ENCODE measurements at places on chromosomes 16 and 17. TPM values are rescaled to one million over a fixed set of nuclear protein-coding genes. Genes with fewer than 3 reads are reported as not detected.

DNA sequence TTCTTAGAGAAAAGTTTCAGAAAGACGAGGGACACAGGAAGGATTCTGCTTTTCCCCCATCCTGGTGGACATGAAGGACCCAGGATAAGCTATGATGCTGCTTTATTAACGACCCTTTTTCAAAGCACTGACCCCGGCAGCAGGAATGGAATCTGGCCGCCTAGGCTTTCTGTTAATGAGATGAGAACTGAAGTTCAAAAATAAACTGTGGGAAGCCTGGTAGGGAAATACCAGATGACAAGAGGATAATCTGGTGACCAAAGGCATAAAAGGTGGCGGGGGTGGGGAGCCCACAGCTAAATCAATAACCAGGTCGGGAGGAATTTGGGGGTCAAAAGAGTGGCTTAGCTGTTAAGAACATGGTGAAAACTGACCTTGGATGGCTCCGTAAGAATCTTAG lies 171.0 kb downstream of the XYLT1 start:
- no peaks in the 10 kb centered on the region for H3K27me3 ChIP-seq
- no peak overlapping the region for H3K4me3 ChIP-seq
- H3K27ac ChIP-seq: no peak overlapping the region
- peaks cover 35% of the 10 kb centered on the region for H3K4me1 ChIP-seq

DNA sequence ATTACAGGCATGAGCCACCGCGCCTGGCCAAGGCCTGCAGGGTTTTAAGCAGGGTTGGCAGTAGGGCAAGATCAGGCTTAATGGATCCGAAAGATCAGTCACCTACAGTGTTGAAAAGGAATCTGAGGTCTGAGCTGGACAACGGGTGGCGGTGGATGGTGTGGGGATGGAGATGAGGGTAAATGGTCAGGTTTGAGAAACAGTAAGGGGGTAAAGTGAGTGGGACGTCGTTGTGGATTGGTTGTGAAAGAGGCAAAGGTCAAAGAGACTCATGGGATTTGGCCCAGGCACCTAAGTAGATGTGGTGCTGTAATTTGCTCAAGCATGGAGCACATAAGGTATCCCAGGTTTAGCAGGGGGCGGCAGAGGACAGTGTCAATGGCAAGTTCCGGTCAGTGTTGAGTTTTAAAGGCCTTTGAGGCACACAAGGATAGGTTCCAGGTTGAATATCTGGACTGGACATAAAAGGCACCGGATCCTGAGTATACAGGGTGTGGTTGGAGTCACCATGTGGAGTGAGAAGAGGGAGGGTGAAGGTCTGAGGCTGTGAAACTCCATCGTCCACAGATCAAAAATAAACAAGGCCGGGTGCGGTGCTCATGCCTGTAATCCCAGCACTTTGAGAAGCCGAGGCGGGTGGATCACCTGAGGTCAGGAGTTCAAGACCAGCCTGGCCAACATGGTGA lies 1.1 kb upstream of the SLC16A5 start:
- peaks cover 65% of the 10 kb centered on the region for H3K4me1 ChIP-seq
- peak overlapping the region; percentile 78 for H3K4me3 ChIP-seq
- H3K27ac ChIP-seq: peak overlapping the region; percentile 90
- no peak for DNase-seq
- peaks cover 65% of the 10 kb centered on the region for H3K36me3 ChIP-seq

DNA sequence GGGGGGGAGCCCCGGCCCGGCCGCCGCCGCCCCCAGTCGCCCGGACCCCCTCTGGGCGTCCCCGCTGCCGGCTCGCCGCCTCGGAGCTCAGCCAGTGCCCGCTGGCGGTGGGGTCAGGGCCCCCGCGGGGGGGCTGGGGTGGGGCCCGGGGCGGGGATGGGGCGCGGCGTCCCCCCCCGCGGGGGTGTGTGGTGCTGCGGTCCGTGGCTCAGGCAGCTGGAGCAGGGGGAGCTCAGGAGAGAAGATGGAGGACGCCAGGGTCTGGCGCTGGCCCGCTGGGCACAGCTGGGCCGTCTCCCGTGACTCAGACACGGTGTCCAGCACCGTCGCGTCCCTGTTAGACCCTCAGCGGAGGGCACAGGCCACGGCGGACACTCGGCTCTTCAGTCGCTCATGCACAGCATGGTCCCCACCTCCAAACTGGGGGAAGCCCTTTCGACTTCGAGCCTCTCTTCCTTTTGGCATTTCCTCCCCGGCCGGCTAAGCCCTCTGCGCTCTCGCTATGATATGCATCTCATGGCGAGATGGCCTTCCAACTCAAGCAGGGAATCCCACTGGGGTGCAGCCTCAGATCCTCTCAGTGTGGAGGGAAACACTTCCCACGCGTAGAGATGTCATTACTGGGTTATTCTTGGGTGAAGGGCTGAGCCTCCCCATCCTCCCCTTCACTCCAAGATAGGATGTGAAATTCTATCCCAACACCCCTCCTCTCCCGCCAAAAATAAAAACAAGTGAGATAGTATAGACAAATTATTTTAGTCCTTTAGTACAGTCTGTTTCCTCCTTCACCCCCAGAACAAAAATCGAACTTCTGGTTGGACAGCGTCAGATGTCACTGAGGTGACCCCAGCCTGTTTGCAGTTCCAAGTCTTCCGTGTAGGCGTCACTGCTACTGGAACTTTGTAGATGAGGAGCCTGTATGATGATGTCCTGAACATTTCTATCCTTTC lies 522 bp upstream of the VEZF1 start:
- H3K36me3 ChIP-seq: peaks cover 52% of the 10 kb centered on the region
- H3K4me3 ChIP-seq: peak overlapping the region; percentile 79
- peaks cover 11% of the 10 kb centered on the region for H3K4me1 ChIP-seq
- H3K27ac ChIP-seq: peak overlapping the region; percentile 93
- peak; percentile 55 for DNase-seq

- H3K27ac ChIP-seq: no peak overlapping the region
- H3K4me3 ChIP-seq: no peak overlapping the region
- DNase-seq: no peak
- H3K27me3 ChIP-seq: peaks cover 92% of the 10 kb centered on the region
- H3K4me1 ChIP-seq: peaks cover 8% of the 10 kb centered on the region
Measured at GRCh38 chr16:85246473-85246872, 134.2 kb upstream of the CIBAR2 start.

- no peak for DNase-seq
- no peaks in the 10 kb centered on the region for H3K27me3 ChIP-seq
- H3K4me1 ChIP-seq: no peaks in the 10 kb centered on the region
- H3K4me3 ChIP-seq: no peak overlapping the region
- H3K27ac ChIP-seq: no peak overlapping the region
- peaks cover 61% of the 10 kb centered on the region for H3K36me3 ChIP-seq
Measured at GRCh38 chr17:31877911-31878702, 19.1 kb upstream of the COPRS start.

DNA sequence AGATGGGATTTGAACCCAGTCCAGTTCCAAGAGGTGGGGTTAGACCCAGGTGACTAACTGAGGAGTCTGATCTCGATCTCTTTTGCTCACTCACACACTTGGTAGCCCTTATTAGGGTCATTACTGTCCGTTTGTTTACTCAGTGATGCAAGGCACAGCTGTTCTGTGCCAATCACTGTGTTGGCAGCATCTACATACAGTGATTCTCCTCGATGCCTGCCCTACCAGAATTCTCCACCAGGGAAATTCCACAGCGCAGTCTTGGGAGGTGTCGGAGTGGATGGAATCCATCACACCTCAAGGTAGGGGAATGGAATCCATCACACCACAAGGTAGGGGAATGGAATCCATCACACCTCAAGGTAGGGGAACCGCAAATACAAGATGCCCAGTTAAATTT lies 279.6 kb downstream of the MAF start:
- no peaks in the 10 kb centered on the region for H3K4me1 ChIP-seq
- H3K27ac ChIP-seq: no peak overlapping the region
- H3K36me3 ChIP-seq: no peaks in the 10 kb centered on the region
- no peak overlapping the region for H3K4me3 ChIP-seq

DNA sequence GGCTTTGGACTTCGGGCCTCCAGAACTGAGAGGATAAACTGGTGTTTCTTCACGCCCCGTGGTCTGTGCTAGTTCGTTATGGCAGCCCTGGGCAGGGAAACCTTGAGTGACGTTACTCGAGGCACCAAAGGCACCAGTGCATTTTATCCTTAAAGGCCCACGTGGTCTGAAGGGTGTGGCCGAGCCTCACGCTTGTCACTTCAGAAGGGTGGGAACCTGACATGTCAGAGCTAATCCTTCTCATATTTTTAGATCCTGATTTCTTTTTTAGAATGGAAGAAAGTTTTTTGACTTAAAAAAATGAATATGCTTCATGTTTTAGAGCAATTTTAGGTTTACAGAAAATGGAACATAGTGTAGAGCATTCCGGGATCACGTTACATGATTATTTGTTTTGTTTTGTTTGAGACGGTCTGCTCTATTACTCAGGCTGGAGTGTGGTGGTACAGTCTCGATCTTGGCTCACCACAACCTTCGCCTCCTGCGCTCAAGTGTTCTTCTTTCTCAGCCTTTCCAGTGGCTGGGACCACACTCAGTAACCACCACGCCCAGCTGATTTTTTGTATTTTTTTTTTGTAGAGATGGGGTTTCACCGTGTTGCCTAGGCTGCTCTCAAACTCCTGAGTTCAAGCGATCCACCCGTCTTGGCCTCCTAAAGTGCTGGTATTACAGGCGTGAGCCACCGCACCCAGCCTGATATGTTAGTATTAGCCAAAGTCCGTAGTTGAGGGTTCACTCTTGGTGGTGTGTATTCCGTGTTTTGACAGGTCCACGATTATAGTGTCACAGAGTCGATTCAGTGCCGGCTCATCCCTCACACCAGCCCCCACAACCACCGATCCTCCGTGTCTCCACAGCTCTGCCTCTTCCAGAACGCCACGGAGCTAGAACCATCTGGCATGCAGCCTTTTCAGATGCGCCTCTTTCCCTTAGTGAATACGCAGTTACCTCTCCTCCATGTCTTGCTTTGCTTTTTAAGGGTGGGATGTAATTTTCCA lies 47.9 kb downstream of the RAB11FIP3 start:
- H3K27ac ChIP-seq: no peak overlapping the region
- no peak for DNase-seq
- peaks cover 15% of the 10 kb centered on the region for H3K4me1 ChIP-seq
- H3K36me3 ChIP-seq: peaks cover 5% of the 10 kb centered on the region

- H3K27me3 ChIP-seq: no peaks in the 10 kb centered on the region
- peaks cover 10% of the 10 kb centered on the region for H3K4me1 ChIP-seq
- no peak overlapping the region for H3K4me3 ChIP-seq
- no peak for DNase-seq
- H3K27ac ChIP-seq: no peak overlapping the region
Measured at GRCh38 chr17:63649813-63650212, 27.6 kb downstream of the MAP3K3 start.

- H3K36me3 ChIP-seq: no peaks in the 10 kb centered on the region
- no peak overlapping the region for H3K4me3 ChIP-seq
- no peak for DNase-seq
- H3K27ac ChIP-seq: no peak overlapping the region
Measured at GRCh38 chr17:27390540-27390939, 65.7 kb upstream of the KSR1 start.

DNA sequence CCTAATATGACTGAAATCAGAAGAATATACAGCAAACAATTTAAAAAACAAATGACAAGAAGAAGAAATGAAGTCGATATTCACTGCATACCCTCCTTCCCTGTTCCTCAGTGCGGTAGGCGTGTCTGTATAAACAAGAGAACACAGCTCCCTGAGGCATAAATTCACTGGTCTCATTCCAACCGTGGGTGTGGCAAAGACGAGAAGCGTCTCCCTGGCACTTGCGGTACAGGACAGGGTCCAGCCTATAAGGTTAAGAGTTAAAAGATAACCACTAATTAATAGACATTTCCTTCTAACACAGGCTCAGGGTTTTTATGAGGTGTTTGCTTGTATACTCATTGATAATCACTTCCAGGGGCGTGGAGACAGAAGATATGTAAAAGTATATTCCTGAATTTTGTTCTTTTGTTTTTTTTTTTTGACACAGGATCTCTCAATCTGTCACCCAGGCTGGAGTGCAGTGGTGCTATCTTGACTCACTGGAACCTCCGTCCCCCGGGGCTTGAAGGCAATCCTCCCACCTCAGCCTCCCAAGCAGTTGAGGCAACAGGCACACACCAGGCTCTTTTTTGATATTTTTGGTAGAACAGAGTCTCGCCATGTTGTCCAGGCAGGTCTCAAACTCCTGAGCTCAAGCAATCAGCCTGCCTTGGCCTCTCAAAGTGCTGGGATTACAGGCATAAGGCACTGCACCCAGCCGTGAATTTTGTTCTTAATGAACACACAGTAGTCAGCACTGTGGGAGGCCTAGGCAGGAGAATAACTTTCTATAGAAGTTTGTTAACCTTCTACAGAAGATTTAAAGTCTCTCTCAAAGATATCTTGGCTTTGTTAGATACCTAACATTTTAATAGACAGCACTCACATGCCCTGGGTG lies 59.1 kb upstream of the CLEC18B start:
- peaks cover 18% of the 10 kb centered on the region for H3K36me3 ChIP-seq
- H3K27me3 ChIP-seq: no peaks in the 10 kb centered on the region
- peak overlapping the region; percentile 28 for H3K27ac ChIP-seq
- H3K4me3 ChIP-seq: peak overlapping the region; percentile 7
- H3K4me1 ChIP-seq: peaks cover 45% of the 10 kb centered on the region
- peak; percentile 86 for DNase-seq

GRCh38 chr17:45320931-45321461 lies 4.2 kb upstream of the MAP3K14 start:
- DNase-seq: peak; percentile 28
- peaks cover 50% of the 10 kb centered on the region for H3K4me1 ChIP-seq
- peak overlapping the region; percentile 33 for H3K27ac ChIP-seq
- H3K36me3 ChIP-seq: peaks cover 22% of the 10 kb centered on the region
- no peaks in the 10 kb centered on the region for H3K27me3 ChIP-seq

DNA sequence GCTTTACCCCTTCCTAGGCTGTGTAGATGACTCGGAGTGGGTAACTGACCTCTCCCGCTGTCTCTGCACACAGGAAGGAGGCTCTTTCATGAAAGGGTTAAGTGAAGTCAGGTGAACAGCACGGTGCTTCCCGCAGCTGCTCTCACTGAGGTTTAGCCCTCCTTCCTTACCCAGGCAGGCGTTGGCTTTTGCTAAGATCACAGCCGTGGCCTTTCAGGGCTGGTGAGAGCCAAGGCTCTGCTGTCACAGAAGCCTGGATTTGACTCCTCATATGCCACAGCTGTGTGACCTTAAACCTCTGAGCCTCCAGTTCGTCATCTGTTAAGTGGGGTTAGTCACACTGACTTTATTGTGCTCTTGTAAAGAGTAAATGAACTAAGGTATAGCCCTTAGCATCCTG lies 90.9 kb upstream of the PLCG2 start:
- H3K27me3 ChIP-seq: no peaks in the 10 kb centered on the region
- H3K36me3 ChIP-seq: peaks cover 15% of the 10 kb centered on the region
- DNase-seq: no peak
- H3K4me1 ChIP-seq: no peaks in the 10 kb centered on the region
- no peak overlapping the region for H3K27ac ChIP-seq

GRCh38 chr17:45104497-45104896 lies 27.8 kb downstream of the PLCD3 start:
- H3K4me3 ChIP-seq: no peak overlapping the region
- H3K27ac ChIP-seq: no peak overlapping the region
- peaks cover 84% of the 10 kb centered on the region for H3K36me3 ChIP-seq

CRYBA1 gene
- not detected for total RNA-seq

IL32 gene
- total RNA-seq: 89.0 TPM

CYB561 gene
- total RNA-seq: 52.1 TPM

PSKH1 gene
- 49.4 TPM for total RNA-seq

EIF1 gene
- total RNA-seq: 937 TPM

DPEP1 gene
- total RNA-seq: not detected
